Head of caudate nucleus (tissue), 42 donors: ENCODE measurements at places on chromosomes 6 and 20.

DNA sequence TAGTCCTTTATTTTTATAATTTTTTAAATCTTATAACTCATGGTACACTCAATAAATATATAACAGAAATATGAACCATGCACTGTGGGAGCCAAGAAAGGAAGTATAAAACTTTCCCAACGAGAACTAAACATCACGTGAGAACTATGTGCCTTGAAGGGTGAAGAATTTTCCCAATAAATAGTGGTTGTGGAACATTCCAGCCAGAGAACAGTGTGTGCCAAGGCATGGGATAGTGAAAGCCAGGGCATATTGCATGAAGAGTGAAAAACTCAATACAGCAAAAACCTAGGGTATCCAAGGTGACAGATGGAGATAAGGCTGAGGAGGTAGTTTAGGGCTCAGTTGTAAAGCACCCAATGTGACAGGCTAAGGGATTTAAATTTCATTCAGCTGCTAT, 86.1 kb downstream of the SIM1 start:
- DNase-seq, result no peak

DNA sequence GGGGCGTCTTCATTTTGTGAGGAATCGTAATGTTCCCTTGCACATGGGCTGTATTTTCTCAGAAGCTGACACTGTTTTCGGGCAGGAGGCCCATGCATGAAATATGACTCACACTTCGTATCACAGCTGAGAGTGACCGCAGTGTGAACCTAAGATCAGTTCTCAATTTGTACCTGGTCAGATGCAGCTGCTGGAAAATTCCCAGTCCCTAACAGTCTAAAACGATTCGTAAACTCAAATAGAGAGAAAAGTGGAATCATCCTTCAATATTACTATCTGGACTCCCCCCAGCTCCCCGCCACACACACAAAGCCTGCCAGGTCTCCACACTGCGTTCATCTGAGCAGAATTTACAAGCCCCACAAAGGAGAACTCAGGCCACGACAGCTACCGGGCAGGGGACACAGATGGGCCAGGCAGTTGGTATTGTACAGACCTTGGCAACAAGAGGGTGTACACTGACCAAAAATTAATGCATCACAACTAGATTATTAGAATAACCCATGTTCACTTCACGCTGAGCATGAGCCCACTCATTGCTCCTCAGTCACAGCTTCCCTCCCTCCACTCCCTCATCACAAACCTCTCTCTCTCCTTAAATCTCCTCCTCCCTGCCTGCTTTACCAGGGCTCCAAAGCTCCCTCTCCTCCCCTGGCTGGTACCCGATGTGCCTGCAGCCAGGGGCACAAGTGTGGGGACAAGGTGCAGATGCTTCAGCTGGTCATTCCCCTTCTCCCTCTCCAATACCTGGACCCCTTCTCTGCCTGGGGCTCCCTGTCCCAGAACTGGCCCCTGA, 488.4 kb downstream of the PREX1 start:
- DNase-seq, result no peak

DNA sequence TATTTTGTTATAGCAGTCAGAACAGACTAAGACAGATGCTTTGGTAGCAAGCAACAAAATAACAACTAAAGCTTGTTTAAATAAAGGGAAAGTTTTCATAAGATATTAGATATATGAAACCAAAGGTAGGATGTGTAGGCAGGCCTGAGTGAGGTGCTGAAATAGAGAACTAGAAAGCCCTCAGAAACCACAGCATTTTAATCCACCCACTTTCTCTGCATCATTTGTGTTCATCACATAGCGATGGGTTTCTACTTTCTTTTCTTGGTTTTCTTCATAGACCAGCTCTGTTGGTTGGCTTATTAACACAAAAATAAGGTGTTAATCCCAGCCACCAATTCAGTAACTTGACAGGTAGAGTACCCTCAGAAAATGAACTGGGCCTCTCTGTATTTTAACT, 58.6 kb downstream of the RPS12 start:
- DNase-seq, result no peak

- no peak for DNase-seq
Measured at GRCh38 chr6:134186355-134186754, 131.6 kb downstream of the SGK1 start.

GRCh38 chr20:33005132-33005566, 916 bp upstream of the SUN5 start:
- no peak for DNase-seq

DNA sequence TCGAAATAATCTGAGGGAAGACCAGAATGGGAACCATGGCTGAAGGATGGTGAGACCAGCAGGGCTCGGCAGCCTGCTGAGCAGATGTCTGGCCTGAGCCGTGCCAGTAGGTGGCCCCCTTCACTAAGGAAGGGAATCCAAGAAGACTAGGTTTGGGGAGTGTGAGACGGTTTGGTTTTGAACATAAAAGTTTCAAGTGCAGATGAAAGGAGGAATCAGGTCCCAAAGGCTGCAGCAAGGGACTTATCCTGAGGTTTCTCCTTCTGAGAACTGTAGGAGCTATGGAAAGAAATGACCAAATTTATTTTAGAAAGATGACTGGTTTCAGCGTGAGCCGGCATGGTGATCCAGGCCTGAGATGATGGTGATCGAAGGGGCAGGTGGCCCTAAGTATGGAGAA, 4.6 kb upstream of the OSER1 start:
- peak; percentile 75 for DNase-seq

GRCh38 chr6:160379466-160379865, 31.3 kb downstream of the SLC22A3 start:
- no peak for DNase-seq

- DNase-seq, result no peak
Measured at GRCh38 chr6:157058574-157058973, 264.7 kb downstream of the TMEM242 start.

DNA sequence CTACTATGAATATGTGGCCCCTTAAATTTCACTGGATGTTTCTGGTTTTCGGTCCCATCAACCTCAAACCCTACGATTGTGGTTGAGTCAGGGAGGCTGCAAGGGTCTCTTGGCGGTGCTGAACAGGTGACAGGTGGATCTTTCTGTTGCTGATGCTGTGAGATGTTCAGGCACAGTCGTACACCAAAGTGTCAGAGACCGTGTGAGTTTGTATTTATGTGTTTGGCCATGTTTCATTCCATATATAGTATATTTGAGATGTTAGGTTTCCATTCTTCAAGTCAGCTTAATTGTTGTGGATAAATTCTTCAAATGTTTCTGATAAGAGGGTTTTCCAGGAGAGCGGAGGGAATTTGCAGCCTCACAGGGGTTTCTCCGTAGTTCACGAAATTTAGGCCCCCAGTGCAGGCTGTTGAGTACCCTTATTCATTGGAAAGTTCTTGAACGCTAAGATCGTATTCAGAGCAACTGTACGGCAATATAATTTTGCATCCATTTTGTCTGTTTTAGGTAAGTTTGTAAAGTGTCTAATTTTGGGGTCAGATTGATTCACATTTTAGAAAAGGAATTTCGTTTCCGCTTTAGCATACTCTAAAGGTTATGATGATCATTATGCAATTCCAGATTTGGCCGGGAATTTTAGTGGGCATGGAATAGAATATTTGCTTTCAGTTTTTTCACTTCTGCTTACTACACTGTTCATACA, 1.2 kb downstream of the TAB2 start:
- no peak for DNase-seq

DNA sequence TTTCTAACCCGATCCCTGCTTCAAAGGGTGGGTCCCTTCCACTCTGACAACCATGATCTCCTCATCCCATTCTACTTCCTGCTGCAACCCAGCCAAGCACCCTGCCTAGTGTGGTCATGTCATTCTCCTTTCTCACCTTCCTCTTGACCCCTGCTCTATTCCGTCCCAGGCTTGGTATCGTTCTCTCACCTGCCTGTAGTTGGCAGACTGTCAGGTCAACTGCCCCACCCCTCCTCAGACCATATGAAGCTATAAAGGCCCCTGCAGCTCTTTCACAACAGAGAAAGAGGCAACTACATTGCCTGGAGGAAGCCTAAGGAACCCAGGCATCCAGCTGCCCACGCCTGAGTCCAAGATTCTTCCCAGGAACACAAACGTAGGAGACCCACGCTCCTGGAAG, at the start of gene MUC21:
TSS of gene MUC21 (plus strand) at position 280 of the 400 bp plus-strand sequence. CDS start 241 bp downstream, outside the sequence.
- DNase-seq, result no peak

GRCh38 chr6:72819609-72820008, 197.7 kb downstream of the KCNQ5 start:
- DNase-seq, result no peak

GRCh38 chr6:112251171-112251875, 3.0 kb downstream of the LAMA4 start:
- DNase-seq, result no peak

DNA sequence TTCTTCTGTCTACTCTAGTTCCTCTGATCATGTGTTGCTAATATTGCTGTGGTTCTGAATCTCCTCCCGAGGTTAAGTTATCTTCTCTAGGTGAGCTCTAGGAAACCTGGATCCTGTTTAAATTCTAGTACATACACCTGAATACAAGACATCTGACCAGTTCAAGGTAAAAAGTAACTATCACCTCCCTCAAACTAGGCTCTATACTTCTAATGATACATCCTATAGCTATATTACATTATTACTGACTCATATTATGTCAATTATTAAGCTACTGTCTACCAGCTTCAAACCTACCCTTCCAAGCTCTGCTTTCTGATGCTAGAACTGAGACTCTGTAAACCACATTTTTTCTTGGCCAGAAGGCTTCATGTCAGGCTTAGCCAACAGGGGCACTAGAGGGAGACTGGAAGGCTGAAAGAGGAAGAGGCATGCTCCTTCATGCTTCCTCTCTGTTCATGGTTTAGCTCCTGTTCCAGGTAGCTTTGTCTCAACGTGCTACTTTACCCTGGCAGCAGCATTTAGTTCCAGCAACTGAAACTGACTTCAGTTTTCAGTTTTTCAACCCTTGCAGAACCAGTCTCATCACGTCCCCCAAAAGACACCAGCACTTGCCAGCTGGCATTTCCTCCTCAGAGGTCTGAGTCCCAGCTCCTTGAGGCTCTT, 148.4 kb upstream of the TOP1 start:
- DNase-seq, result no peak

GRCh38 chr6:112626468-112627082, 279.4 kb downstream of the RFPL4B start:
- DNase-seq, result no peak

GRCh38 chr6:6479785-6480184, 108.7 kb upstream of the LY86 start:
- no peak for DNase-seq

DNA sequence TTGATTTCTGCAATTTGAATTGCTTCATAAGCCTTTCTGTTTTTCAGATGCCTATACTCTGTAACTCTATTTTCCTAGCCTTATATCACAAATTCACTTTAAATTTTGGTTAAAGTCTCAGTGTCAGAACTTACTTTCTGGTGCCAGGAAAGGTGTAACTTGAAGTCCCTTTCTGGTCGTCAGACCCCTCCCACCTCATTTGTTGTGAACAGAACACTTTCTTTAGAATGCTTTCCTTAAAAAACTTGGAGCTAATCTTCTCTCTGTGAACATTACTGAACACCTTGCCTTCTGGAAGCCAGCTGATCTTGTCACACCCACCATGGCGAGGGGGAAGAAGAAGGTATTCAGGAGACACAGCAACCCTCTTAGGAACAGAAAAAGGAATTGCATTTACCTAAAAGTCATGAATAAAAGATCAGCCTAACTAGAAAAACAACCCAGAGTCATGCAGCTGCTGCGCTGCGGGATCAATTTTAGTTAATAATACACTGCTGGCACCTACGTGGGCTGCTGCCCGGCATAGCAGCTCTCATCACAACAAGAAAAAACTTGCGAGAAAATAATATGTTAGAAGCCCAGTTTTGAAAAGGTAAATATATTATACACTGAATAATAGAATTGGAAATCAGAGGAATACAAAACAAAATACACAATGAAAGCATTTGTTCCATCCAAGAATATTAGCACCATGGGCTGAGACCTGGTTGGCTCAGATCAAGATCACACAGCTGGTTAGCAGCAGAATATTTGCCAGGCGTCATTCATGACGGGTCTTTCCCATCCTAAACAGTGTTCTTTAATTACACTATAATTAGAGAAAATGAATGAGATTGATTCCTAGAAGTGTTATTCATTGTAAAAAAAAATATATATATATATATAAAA, 5.8 kb upstream of the FAM217A start:
- peak; percentile 58 for DNase-seq

DNA sequence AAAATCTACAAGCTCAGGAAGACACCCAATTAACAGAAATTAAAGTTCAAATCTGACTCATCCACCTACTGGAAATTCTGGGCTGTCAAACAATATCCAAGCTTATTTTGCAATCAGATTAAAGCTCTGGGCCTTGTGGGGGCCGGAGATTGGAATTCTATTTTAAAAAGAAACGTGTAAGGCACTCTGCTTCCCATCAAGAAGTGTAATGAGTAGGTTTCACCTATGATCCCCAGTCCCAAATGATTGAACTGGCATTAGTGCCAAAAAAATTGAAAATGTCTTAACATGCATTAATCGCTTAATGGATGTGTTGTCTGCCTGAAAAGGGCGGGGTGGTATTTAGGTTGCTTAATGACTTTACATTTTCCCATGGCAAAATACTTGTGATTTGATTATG, 542.4 kb upstream of the BTBD3 start:
- no peak for DNase-seq

GRCh38 chr6:44234101-44235025, 11.0 kb downstream of the SLC29A1 start:
- peak; percentile 91 for DNase-seq

GRCh38 chr6:20183706-20184105, 28.6 kb downstream of the MBOAT1 start:
- no peak for DNase-seq

- DNase-seq, result peak; percentile 78
Measured at GRCh38 chr20:36394340-36394965, 88.3 kb downstream of the DLGAP4 start.

DNA sequence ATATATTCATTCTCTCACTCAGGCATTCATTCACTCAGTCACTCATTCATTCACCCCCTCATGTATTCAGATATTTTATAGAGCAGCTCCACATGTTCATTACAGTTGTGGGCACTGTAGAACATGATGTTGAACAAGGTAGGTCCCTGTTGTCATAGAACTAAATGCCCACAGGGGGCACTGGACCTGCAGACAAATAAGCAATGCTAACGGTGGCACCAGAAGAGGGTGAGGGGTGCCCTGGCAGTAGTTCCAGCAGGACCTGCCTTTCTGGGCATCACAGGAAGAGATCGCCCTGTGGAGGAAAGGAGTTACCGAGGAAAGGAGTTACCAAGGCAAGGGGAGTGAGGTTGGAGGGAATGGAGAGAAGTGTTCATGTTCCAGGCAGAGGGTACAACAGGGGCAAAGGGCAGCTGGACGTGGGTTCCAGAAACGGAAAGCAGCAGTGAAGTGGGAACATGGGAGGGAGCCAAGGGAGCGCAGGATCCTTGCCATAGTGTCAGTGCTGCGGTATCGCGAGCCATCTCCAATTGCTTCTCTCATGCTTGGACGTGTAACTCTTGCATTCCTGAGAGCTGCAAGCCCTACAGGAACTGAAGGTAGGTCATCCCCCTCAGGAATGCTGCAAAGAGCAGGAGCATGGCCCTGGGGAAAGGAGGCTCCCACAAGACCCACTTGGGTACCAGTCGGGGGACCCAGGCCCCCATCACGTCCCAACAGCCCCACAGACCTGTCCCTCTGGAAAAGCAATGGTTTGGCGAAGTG, 128.2 kb downstream of the EDN3 start:
- no peak for DNase-seq
